ENCODE measurements at places on chromosomes 4 and X.

- no peak for DNase-seq
Observed at GRCh38 chr4:122412547-122412946, 33.7 kb downstream of the ADAD1 start.

GRCh38 chr4:176872461-176872860 is 79.7 kb upstream of the VEGFC start:
- DNase-seq, result no peak

GRCh38 chrX:130173190-130173895 is 1.6 kb downstream of the RAB33A start:
- DNase-seq, result peak; percentile 70

- no peak for DNase-seq
Observed at GRCh38 chrX:139974471-139974870, 9.2 kb upstream of the CXorf66 start.
